Retina (tissue), 1 donor: ENCODE measurements at places on chromosomes 4 and X.
A peak's percentile ranks its signal among the peaks of the same experiment; 100 is the strongest.

- no peak for DNase-seq
These were observed 111.1 kb downstream of the ANK2 start for GRCh38 chr4:113160548-113160947.

DNA sequence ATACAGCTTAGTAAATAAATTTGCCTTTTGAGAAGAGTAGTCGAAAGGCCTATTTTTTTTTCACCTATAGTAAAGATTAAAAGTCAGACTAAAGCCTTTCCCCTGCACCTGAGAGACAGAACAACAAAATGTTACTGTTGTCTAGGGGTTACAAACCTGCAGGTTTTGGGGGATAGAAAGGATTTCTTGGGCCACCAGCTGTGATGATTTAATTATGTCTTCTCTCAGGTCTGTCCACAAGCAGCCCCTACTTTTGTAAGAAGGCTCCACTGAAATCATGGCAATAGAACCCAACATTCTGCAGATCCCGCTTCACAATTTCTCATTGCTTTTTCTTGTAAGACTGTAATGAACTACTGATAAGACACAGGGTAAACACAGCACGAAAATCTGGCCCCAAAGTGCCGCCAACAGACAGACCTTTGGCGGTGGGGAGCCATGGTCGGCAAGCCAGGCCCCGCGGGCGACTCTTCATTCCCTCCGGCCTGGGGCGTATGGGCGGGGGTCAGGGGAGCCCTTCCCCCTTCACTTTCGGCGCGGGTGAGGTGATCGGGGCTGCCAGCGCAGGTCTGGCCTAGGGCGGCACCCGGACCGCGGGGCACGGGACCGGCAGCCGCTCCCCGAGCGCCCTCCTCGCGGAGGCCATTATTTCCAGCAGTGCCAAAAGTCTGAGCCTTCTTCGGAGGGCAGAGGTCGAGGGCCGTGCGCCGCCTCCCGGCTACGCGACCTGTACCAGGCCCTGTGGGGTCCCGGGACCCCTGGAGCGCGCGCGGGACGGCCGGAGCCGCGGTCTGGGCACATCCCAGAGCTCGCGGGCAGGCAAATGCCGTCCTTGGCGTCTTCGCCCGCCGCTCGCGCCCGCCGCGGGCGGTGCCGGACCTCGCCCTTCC, 812 bp upstream of the KDM6A start:
- DNase-seq, result peak; percentile 89

- DNase-seq, result peak; percentile 31
These were observed 163.1 kb downstream of the SMARCA1 start for GRCh38 chrX:129360175-129360574.

DNA sequence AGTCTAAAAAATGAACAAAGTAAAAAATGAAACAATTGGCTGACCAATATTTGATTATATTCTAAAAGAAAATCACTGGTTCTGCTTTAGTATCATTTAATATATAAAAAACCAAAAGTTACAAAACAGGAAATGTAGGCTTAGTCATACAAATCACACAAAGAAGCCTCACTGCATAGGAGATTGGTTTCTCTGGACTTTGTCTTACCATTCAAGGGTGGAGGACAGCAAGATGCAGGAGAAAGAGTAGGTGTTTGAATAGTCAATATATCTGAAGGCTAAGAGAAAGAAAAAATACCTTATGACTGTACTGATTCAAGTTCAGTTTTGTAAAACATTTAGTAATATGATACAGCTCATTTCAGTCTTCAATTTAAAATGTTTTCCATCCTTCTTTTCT, 28.6 kb upstream of the TAF9B start:
- no peak for DNase-seq

GRCh38 chr4:123093236-123093635, 170.8 kb upstream of the NUDT6 start:
- DNase-seq, result no peak

DNA sequence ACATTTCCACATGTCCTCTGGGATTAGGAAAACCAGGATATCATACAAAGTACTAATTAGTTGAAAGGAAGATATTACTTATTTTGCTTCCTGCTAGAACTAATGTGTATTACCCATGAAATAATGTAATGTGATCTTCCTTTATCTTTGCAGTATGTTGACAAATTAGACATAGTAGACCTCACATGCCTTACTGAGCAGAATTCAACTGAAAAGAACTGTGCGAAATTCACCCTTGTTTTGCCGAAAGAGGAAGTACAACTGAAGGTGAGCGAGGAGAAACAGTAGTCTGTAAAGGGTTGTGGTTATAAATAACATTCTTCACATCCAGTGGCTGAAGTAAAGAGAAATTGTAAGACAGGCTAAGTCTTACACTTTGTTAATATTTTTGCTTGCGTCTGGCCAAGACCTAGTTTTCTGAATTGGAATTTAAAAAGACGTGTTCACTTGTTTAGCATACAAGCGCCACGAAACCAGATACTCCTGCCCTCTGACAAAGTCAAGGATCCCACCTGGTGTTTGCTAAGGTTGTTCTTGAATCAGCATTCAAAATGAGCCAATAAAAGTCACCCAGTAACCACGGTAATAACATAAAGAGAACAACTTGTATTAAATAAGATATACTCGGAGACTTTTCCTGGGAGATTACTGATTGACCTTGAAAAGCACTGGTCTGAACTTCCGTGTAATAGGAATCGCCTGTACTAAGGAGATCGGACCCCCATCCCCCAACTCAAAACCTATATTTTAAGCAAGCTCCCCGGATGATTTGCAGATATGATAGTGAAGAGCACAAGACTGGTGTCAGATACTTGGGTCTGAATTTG, 16.9 kb downstream of the STAP1 start:
- DNase-seq, result no peak

GRCh38 chr4:77022560-77023179, 53.1 kb downstream of the CCNI start:
- DNase-seq, result peak; percentile 69

- DNase-seq, result no peak
These were observed 36.5 kb downstream of the GPC3 start for GRCh38 chrX:133948895-133949294.

- peak; percentile 89 for DNase-seq
These were observed 494 bp downstream of the SPOCK3 start for GRCh38 chr4:167233685-167234315.

GRCh38 chr4:175806727-175807126, 5.3 kb downstream of the GPM6A start:
- no peak for DNase-seq

DNA sequence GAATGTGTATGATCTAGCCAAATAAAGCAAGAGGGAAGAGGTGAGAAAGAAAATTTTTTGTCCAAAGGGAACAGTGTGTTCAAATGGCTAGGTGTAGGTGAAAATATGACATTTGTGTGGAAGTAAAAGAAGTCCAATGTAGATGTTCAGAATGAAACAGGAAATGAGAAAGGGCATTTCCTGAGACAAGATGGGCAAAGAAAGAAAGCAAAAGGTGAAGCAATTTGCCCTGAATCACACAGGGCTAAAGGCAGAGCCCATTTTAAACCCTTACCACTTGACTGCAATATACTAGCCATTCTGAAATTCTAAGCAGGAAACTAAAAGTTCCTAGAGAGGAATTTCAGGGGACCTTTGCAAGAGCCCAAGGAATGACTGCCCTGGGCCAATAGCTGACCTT, 36.0 kb downstream of the CLOCK start:
- no peak for DNase-seq

DNA sequence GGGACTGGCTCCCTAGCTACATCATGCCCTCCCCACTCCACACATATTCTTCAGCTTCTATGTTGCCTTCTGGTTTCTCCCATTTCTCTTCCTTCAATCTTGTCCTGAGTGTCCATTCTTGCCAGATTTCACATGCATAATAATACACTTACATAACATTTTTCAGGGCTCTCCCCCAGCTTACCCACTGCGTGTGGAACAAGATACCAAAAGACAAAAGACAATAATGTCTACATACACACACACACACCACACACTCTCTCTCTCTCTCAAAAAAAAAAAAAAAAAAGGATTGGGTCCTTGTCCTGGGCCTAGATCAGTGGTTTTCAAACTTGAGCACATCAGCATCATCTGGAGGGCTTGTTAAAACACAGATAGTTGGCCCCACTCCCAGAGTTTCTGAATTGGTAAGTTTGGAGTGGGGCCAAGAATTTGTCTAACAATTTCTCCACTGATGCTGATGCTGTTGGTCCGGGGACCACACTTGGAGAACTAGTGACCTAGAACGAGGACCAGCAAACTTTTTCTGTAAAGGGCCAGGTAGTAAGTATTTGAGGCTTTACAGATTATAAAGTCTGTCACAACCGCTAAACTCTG, 6.5 kb upstream of the SMARCA1 start:
- DNase-seq, result no peak

DNA sequence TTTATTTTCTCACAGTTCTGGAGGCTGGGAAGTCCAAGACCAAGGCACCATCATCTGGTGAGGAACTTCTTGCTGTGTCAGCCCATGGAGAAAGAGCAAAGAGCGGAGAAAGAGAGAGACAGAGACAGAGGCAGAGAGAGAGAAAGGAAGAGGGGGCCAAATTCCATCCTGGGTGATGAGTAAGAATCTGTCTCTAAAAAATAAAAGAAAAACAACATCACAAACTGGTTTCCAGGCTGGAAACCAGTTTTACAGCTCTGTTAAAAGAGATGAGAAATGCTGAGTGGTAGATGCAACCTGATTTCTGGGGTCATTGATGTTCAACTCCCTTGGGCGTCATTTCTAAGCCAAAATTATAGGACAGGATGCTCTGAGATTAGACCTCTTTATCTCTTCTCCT, 72.9 kb downstream of the SHOX start:
- DNase-seq, result no peak

DNA sequence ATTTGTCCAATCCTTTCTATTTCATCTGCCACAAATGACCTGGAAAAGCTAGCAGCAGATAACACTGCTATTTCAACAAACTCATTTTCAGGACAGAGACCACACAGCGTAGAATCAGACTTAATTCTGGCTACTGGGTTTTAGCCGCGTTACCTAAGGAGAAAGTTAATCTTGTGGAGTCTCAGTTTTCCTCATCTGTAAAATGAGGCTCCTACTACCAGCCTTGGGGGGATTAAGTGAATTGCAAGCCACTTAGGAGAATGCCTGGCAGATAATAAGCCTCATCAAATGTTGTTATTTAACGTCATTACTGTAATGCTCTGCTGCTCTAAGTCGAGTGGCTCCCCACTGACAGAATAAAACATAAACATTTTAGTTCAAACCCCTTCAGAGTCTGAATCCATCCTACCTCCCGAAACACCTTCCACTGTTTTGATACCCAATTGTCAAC, 1.4 kb downstream of the CCNI start:
- peak; percentile 31 for DNase-seq

GRCh38 chr4:6617246-6617645, 23.2 kb upstream of the MRFAP1 start:
- DNase-seq, result no peak

DNA sequence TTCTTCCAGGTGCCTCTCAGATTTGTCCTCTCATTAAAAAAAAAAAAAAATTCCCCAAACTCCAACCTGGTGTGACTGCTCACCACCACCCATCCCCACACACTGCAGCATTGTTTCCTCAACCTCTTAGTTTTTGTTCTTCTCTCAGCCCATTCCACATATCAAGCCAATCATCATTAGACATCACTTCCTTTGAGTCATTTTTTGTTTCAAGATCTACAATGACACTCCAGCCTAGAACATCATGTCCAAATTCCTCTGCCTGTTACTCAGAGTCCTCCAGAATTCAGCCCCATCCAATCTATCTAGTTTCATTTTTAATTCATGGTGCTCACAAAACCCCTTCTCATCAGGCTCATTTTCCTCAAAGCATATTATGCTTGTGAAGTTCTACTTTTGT, 262.5 kb upstream of the TEX13A start:
- DNase-seq, result no peak

- DNase-seq, result no peak
These were observed 69.8 kb upstream of the TTC29 start for GRCh38 chr4:147015491-147015890.

DNA sequence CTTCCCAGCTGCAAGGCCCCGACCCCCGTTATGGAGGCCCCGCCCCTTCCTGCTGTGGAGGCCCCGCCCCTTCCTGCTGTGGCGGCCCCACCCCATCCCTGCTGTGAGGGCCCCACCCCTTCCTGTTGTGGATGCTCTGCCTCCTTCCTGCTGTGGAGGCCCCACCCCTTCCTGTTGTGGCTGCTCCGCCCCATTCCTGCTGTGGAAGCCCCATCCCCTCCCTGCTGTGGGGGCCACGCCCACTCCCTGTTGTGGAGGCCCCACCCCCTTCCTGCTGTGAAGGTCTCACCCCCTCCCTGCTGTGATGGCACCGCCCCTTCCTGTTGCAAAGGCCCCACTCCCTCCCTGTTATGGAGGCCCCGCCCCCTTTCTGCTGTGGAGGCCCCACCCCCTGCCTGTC, 104.9 kb upstream of the PSAPL1 start:
- no peak for DNase-seq

GRCh38 chrX:10085223-10085622, 71.6 kb upstream of the CLCN4 start:
- no peak for DNase-seq

- DNase-seq, result no peak
These were observed 202.3 kb downstream of the NDST4 start for GRCh38 chr4:114911111-114911510.

DNA sequence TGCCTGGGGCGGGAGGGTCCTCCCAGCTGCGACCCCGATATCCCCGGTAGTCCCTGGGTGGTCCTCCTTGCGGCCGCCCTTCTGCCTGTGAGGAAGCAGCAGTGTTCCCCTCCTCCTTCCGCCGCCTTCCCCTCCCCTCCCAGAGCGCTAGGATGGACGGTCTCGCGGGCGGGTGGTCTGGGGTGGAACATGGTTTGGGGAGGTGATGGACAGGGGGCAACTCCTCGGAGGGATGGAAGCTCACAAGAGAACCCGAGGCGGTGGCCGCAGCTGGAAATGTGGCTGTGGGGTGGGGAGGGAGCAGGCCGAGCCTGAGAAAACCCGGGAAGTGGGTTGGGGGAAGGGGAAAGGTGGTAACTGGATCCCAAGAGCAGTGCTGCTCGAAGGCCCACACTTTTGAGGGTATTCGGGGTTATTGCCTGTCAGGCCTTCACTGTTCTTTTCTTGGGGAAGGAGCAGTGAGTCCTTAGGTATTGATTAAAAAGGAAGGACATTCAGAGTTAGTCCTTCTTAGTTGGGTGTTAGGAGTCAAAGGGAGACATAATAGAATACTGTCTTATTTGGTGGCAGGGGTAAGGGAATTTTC, 581 bp downstream of the UBE2K start:
- no peak for DNase-seq

DNA sequence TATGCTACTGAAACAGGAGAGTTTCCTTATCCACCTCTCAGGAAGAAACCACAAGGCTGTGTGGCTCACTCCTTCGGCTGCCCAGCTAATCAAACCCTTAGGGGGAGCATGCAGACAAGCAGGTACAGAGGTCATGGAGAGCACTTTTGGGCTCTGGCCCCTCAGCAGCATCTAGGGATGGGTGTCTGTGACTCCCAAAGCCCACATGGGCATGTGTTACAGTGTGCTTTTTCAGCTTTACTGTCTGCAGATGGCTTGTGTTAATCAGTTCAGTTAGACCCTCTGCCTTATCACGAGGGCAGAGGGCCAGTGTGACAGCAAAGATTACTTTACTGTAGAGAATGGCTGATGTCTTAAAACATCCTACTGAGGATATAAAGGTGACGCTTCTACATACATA, 447.4 kb downstream of the PCDH10 start:
- no peak for DNase-seq

- DNase-seq, result no peak
These were observed 186.2 kb downstream of the LARP7 start for GRCh38 chr4:112823156-112823555.

GRCh38 chrX:65537229-65537628, 2.6 kb upstream of the LAS1L start:
- no peak for DNase-seq
